Brain (organoid and tissue), 16 donors: ENCODE measurements at places on chromosomes 1 and 21.

- no peak for DNase-seq
Measured at GRCh38 chr1:82800721-82801120, 1000.0 kb downstream of the ADGRL2 start.

- no peak for DNase-seq
Measured at GRCh38 chr1:201346337-201346939, 31.0 kb downstream of the TNNT2 start.

- DNase-seq = no peak
Measured at GRCh38 chr1:176136891-176137290, 70.2 kb downstream of the COP1 start.

GRCh38 chr1:201510734-201511133 lies 3.8 kb upstream of the CSRP1 start:
- no peak for DNase-seq

DNA sequence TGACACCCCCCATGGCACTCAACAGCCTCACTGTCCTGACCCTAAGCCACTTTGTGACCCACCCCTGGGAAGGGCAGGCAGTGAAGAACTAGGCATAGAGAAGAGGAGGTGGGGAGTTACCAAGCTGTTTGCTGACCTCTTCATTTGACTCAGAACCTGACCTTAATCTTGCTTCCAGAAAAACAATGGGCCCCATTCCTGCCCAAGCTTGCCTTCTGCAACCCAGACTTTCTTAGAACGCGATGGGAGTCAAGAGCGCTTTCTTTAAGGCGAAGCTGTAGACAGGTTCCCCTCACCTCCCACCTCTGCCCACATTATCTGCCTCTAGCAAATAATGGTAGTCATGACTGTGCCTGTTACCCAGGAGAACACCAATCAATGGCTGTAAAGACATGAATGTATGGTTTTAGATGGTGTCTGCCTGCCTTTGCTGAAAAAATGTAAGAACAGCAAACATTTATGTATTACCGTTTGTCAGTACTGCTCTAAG lies 8.2 kb upstream of the CBR3 start:
- DNase-seq = no peak

DNA sequence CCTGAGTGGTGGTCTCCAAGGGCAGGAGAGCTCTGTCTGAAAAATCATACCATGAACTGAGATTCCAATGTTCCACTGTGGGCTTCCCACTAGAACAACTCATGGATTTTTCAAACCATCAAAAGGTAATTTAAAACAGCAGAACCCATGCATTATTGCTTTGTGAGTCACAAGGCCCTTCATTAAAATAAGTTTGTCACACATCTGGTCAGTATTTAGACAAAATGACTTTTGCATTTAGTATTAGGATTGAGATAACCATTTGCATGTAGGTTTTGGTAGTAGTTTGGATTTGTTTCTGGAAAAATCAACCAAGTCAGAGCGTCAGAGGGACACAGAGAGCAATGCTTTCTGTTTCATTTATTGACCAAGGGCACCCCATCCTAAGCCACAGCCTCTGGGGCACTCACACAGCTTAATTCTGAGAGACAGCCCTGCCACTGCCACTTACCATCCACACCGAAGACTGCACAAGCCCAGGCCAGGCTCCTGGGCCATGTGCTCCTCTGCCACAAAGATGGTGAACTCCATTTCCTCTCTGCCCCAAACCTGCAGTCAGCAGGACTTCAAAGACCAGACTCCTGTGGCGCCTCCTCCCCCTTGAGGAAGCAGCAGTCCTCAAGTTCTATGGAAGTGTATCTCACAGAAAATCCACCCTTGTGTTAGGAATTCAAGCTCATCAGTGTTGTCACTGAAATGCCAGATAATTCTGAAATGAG lies 132.6 kb upstream of the DUSP10 start:
- DNase-seq = no peak

DNA sequence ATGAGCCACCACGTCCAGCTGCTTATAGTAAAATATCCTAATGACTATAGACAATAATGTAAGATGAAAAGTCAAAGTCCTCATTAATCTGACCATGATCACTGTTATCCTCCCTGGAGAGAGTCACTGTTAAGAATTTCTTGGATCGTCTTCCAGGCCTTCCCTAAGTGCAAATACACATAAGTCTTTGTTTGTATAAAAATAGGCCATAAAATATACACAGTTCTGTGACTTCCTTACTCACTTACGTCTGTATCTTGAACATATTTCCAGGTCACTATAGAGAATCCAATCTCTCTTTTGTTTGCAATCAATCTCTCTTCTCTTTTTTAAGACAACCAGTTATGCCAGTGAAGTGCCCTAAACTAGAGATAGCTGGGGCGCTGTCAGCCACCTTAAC lies 89.1 kb upstream of the LYST start:
- no peak for DNase-seq
